GM19239 (cell line): ENCODE measurements at places on chromosomes 5 and 9.

- no peak for DNase-seq
Measured at GRCh38 chr5:56616454-56617160, 198.7 kb upstream of the MAP3K1 start.

DNA sequence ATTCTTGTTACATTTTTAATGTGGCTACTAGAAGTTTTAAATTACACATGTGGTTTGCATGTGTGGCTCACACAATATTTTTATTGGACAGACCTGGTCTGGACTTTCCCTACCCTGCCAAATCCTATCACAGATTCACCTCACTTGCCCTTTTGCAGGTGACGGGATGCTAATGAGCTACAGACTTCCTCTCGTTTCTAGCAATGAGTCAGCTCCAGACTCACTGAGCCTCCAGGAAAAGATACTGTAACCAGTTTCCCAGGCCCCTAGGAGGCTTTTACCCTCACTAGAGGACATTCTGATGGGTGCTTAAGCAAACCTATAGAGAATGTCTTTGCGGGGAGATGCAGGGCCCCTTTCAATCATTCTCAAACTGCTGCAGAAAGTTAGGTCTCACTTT, 135.4 kb downstream of the WDR41 start:
- peak; percentile 30 for DNase-seq

DNA sequence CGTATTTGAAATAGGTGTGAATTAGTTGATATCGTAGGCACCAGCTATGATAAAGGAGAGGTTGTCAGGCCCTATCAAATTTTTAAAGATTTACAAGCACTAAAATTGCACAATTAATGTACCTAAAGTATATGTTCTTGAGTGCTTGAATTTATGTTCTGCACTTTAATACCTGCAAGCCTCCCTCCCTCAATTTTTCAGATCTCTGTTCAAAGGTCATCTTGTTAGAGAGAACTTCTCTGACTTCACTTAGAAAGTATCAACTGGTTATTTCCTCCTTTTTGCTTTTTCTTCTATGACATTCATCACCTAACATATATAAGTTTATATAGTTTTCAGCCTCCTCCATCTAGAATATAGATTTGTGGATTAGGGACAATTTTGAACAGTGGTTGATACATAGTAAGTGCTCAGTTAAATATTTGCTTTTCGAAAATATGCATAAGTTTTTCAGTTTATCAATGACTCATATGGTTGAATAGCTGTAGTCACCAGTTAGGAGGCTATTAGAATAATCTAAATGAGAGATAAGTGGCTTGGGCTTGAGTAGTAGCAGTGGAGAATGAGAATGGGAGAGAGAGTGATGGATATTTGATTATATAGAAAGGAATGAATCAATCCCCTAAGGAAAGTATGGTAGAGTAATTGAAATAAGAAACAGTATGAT, 37.3 kb downstream of the LOX start:
- no peak for DNase-seq

DNA sequence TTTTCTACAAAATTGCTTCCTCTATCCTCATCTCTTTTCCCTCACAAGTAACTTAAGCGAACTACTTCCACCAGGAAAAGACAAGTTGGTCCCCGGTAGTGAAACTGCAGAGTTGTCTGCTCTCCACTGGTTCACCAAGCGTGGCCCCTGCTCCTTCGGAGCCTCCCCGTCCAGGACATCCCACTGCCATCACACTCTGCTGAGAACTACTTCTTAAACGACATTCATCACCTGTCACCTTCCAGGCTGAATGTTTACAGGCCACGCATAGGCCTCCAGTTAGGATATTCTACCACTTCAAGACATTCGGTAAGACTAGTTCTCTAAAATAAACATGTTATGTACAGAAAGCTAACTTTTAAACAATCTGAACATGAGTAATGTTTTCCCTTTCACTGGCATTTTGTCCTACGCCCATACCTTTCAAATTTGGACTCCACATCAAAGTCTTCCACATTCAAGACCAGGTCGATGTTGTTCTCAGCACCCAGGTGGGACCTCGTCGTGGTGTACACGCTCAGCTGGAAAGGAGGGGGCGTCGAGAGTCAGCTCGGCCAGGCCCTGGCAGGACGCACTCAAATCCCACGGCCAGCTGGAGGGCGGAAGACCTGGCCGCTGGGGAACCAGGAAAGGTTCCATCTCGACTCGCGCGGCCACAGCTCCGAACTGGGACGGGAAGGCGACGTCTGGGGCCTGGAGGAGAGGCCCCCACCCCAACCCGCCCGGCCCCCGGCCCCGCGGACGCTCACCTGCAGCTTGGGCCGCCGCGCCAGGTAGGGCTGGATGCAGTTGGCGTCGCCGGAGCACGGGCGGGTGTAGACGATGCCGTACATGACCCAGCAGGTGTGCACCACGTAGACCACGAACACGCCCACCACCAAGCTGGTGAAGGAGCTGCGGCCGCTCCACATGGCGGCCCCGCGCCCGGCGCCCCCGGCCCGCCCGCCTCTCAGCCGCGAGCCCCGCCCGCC, 683 bp downstream of the CLPTM1L start:
- no peak for DNase-seq

GRCh38 chr5:125446986-125447385, 700.5 kb upstream of the ZNF608 start:
- no peak for DNase-seq

GRCh38 chr5:156698323-156698722, 151.8 kb upstream of the PPP1R2B start:
- no peak for DNase-seq

- DNase-seq, result no peak
Measured at GRCh38 chr5:27472000-27472763, 433.8 kb upstream of the CDH9 start.

- DNase-seq, result no peak
Measured at GRCh38 chr5:150670275-150670947, 9.4 kb downstream of the MYOZ3 start.

DNA sequence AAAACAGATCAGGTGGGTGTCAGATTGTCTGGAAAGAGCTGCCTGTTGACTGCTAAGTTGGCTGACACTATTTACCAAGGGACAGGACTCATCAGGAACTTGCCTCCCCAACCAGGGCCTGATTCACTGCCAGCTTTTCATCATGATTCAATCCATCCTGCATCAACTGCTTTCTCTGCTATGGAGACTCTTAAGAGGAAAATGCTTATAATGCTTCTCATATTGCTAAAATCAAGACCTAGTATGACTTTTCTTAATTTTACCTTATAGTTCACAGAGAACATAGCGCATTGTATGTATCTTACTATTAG, 21.3 kb downstream of the HTR4 start:
- no peak for DNase-seq

- peak; percentile 65 for DNase-seq
Measured at GRCh38 chr5:134026521-134027287, 21.9 kb upstream of the VDAC1 start.

DNA sequence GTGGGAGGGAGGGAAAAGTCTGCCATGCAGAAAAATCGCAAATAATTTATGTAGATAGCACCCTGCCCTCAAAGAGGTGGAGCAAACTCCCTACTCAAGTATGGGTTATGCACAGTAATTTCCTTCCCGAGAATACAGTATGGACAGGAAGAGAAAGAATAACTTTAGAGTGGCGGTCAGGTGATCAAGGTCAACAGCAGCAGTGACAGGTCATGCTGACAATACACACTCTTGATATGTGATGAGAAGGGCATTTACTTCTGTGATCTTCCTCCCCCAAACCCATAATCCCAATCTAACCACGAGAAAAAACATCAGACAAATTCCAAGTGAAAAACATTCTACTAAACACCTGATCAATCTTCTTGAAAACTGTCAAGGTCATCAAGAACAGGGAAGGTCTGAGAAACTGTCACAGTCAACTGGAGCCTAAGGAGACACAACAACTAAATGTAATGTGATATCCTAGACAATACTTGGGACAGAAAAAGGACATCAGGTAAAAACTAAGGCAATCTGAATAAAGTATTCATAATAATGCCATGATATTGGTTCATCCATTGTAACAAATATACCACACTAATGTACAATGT, 11.7 kb downstream of the BICD2 start:
- no peak for DNase-seq

DNA sequence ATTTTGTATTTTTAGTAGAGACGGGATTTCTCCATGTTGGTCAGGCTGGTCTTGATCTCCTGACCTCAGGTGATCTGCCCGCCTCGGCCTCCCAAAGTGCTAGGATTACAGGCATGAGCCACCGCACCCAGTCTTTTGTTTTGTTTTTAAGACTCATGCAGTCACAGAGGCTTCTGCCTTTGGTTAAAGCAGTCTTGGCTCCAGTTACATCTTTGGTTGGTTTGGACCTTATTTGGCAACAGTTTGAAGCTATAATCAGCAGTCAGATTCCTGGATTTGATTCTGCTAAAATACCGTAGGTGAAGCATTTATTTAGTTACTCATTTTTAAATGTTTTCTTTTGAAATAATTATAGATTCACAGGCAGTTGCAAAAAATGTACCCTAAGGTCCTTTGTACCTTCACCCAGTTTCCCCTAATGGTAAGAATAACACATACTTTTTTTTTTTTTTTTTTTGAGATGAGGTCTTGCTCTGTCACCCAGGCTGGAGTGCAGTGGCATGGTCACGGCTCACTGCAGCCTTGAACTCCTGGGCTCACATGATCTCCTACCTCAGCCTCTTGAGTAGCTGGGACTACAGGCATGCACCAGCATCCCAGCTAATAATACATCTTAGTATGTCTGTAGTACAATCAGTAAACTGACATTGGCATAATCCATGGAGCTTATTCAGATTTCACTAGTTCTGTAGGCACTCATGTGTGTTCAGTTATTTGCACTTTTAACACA, 15.7 kb downstream of the USP20 start:
- no peak for DNase-seq

DNA sequence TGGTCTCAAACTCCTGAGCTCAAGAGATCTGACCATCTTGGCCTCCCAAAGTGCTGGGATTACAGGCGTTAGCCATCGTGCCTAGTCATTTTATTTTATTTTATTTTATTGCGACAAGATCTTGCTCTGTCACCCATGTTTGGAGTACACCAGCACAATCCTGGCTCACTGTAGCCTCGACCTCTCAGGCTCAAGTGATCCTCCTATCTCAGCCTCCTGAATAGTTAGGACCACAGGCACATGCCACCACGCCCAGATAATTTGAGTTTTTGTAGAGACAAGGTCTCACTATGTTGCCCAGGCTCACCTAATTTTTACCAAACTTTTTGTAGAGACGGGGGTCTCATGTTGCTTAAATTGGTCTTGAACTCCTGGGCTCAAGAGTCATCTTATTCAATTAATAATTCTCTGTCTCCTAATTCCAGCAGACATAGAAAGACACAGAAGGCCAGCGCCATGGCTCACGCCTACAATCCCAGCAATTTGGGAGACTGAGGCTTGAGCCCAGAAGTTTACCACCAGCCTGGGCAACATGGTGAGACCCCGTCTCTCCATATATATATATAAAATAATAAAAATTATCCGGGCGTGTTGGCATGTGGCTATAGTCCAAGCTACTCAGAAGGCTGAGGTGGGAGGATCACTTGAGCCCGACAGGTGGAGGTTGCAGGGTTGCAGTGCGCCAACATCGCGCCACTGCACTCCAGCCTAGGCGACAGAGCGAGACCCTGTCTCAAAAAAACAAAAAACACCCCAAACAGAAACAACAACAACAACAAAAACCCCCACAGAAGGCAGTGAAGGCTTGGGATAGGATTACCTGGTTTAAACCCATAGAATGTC, 1.0 kb upstream of the UBAP1 start:
- DNase-seq, result no peak
